Stomach (tissue), 19 donors: ENCODE measurements at places on chromosomes 2 and 18.

GRCh38 chr18:23578067-23578701, 8.1 kb downstream of the NPC1 start:
- no peak for DNase-seq

DNA sequence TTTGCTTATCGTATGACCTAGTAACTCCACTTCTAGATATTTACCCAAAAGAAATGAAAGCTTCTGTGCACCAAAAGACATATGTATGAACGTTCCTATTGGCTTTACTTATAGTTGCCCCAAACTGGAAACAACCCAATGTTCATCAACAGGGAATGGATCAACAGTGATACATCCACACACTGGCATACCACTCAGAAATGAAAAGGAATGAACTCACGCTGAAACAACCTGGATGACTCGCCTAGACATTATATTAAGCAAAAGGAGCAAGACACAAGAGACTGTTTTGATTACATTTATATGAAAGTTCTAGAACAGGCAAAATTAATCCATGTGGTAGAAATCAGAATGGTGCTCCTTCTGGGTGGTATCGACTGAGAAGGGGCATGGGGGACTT, 18.9 kb downstream of the ADRA2B start:
- DNase-seq, result no peak

DNA sequence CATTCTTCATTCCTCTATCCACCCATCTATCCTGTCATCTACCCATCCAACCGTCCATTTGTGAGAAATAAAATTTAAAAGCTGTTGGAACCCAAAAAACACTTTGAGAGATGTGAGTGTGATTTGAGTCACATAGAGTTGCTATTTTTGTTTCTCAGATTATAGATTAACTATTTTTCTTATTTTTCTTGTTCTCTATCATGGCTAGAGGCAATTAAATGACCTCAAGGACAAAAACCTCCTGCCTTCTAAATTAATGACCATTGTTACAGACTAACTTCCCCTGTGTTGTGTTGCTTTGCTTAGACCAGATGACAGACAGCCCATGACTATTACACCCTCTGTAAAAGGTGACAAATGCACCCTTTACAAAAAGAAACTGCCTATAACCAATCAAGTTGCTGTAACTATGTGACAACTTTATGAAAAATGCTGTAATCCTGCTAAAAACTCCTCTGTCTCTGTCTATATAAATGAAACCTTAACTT, 207.9 kb upstream of the CXCR4 start:
- DNase-seq, result no peak

DNA sequence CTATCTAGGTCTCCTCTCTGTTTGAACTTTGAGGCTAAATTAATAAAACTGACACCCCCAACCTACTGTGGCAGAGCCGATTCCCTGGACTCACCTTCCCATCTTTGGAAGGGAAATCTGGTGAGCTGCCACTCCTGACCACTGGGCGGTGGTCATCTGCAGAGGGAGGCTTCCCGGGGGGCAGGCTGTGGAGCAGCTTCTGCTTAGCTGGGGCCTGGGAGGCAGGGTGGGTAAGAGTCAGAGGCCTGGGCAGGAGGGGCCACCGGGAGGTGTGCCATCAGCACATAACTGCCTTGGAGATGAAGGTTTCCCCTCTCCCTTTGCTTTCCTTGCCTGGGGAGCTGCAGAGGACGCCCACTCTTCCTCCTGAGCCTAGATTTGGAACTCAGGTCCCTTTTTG, 2.3 kb upstream of the NPPC start:
- DNase-seq, result peak; percentile 9

DNA sequence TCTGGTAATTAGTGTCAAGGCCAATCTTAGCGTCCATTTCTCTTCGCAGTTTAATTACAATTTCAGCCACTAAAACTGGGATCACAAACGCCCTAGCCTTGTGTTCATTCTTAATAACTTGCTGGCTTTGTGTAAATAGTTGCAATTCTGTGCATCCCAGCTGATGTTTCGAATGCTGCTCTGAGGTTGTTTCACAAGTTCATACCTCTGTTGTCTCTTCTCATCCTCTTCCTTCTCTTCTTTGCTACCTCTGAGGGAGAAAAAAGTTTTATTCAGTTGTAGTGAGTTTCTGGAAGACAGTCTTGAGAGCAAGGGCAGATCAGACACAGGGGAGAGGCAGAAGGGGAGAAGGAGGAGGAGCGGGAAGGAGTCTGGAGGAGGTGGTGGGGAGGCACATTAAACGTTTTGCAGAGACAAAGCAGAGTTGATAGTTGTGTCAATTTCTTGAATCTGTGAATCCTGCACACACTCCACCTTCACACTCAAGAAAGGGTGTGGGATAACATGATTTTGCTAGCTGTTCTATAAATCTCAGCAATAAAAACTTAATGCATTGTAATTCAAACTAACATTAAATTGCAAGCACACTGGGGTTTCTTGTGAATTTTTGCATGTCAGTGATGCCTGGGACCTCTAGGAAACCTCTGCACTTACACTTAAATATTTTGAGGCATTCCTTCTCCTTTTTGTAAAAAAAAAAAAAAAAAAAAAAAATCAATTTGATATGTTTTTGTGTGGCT, 6.8 kb downstream of the MEIS1 start:
- no peak for DNase-seq

GRCh38 chr2:177148477-177149154, 64.0 kb upstream of the HNRNPA3 start:
- peak; percentile 92 for DNase-seq

DNA sequence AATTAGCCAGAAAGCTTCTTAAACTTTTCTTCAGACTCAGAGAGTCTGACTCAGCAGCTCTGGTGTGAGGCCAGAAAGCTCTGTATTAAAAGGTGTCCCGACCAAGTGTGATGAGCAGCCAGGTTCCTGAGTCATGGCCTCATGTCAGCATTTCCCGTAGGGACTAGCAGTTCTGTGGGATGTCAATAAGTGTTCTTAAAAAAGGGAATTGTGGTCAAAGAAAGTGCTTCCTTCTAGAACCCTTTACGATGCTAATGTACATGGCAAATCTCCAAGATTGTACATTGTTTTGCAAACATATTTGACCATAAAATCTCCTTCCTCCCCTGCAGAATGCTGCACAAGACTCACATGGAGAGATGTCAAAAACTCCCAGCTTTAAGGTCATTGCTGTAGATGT, 80.1 kb downstream of the PLA2R1 start:
- no peak for DNase-seq

- no peak for DNase-seq
Measured at GRCh38 chr2:222992137-222992536, 59.9 kb upstream of the KCNE4 start.

GRCh38 chr2:46179037-46179621, 118.1 kb upstream of the EPAS1 start:
- peak; percentile 33 for DNase-seq

- no peak for DNase-seq
Measured at GRCh38 chr18:8448130-8448529, 161.1 kb upstream of the RAB12 start.

DNA sequence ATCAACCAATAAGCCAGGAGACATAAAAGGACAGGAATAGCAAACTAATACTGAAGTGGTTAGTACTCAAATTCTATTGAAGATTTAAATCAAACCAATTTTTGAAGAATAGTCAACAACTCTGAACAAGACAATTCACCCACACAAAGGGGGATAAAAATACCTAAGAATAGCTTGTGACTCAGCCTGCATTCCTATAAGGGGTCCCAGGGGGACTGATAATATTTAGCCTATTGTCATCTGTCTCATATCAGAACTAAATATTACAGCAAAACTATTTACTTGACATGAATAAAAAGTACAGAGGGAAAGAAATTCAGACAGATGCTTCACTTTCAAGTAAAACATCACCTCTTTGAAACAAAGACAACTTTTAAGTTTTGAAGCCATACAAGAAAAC, 7.7 kb downstream of the ITSN2 start:
- DNase-seq, result no peak

DNA sequence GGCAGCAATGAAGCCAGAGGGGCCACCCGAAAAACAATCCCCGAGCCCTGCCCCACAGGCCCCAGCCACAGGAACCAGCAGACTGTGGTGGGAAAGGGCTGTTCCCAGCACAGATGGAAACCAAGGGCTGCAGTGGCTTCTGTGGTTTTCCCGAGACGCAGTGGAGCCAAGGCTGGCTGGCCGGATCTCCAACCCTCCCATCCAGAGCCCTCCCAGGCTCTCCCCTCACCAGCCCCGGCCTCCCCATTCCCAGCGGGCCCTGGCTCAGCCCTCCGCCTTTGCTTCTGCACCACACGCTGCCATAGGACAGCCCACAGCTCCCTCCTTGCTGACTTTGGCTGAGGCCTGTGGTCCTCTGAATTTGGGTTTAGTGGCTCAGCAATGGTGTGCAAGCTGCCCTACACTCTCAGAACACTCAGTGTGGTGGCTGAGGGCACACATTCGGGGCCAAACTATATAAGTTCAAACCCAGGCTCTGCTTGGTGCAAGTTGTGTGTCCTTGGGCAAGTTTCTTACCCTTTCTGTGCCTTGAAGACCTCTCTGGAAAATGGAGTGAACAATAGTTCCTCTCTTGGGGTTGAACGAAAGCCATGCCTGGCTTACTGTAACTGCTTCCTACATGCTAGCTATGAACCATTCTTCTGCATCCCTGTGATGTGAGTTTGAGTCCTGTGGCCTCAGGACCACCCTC, 200.1 kb downstream of the SMAD7 start:
- DNase-seq, result no peak

GRCh38 chr18:21831413-21831831, 90.8 kb downstream of the MIB1 start:
- no peak for DNase-seq

- DNase-seq, result no peak
Measured at GRCh38 chr2:38176619-38177021, 100.7 kb upstream of the CYP1B1 start.

- peak; percentile 66 for DNase-seq
Measured at GRCh38 chr2:239245872-239246721, 154.7 kb downstream of the HDAC4 start.

DNA sequence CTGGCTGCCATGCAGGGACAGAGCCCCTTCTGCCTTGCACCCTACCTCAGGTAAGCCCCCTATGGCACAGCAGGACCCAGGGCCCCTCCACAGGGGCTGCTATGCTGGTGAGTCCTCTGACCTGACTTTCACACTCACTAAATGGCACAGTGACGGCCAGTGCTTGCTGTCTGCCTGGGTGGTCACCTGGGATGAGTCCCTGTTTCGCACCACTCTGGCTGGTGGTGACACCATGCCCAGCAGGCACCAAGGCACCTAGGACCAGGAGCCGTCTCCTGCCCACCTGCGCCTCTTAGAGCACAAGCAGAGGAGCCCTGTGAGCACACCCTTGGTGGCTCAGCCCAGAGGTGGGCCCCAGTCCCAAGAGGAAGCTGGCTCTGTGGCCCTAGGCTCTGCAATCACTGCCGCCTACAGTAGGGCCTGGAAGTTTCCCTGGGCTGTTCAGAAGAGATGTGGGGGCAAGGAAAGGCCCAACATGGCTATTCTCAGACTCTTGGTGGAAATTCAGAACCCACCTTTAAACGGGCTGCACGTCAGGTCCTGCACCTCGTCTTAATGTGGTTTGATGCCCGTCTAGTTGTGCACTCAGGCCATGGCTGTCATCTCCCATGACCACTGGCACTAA, 96.0 kb downstream of the PLB1 start:
- DNase-seq, result no peak

DNA sequence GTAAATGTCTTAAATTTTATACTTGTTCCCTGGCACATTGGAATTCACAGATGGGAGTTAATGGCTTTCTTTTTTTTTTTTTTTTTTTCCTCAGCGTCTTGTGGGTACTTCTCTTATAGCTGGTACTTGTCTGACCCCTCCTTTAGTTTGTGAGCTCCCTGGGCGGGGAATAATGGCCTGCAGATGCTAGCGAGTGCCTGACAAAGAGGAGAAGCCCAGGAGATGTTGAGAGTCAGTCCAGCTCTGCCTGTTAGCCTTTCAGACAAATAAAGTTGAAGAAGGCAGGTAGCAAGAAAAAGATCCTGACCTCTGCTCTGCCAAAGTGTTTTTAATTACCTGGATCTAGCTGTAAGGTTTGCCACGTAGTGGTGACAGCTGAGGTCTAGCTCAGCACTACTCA, 6.6 kb downstream of the BCL2L11 start:
- DNase-seq, result no peak

GRCh38 chr2:241324775-241325174, 9.1 kb downstream of the SEPTIN2 start:
- no peak for DNase-seq

DNA sequence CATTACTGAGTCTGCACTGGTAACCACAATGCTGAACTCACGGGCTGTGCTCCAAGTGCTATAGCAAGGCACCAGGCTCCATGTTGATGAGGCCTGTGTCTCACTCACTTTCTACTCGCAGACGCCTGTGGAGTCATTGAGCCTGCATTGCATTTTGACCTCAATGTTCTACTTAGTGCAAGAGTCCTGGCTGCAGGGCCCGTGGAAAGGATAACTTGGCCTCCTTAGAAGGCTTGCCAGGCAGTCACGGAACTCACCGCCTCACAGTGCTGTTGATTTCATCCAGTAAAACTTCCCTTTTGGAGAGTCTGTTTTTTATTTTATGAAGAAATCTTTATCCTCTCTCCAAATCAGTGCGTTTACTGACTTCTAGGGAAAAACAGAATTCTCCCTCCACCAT, 290.4 kb downstream of the RNF144A start:
- no peak for DNase-seq

GRCh38 chr18:38353149-38353548, 787.6 kb upstream of the CELF4 start:
- no peak for DNase-seq

- DNase-seq, result no peak
Measured at GRCh38 chr2:28755421-28755820, 3.8 kb downstream of the PPP1CB start.
